Bronchial smooth muscle cell (primary cell): ENCODE measurements at places on chromosomes 3 and 15. TPM values are rescaled to one million over a fixed set of nuclear protein-coding genes. Genes with fewer than 3 reads are reported as not detected.

Gene C3orf85
- total RNA-seq = not detected in 2 replicates

Gene MCF2L2
- 0.09 and 0.32 TPM in 2 replicates for total RNA-seq

Gene ATP13A5
- total RNA-seq = not detected in 2 replicates

Gene SCN10A
- total RNA-seq = not detected in 2 replicates

Gene GHSR
- not detected in 2 replicates for total RNA-seq

Gene SCG5
- total RNA-seq = 12.5 and 24.3 TPM in 2 replicates

Gene CACNA1D
- 0.32 and 0.34 TPM in 2 replicates for total RNA-seq

Gene FILIP1L
- total RNA-seq = 7.6 and 16.2 TPM in 2 replicates

Gene CCR2
- total RNA-seq = not detected in 2 replicates

Gene BCHE
- 0.77 and 10.4 TPM in 2 replicates for total RNA-seq

Gene TLNRD1
- 2.0 and 2.7 TPM in 2 replicates for total RNA-seq

Gene SUSD5
- 3.9 and 5.7 TPM in 2 replicates for total RNA-seq

Gene OXSM
- total RNA-seq = 8.8 and 9.0 TPM in 2 replicates

Gene RBP2
- not detected in 2 replicates for total RNA-seq

Gene RYR3
- total RNA-seq = under 0.01 TPM in 2 replicates

Gene CAND2
- 5.0 and 11.5 TPM in 2 replicates for total RNA-seq

Gene EXD1
- under 0.01 TPM in 1 of 2 replicates, not detected in the other for total RNA-seq

Gene ATP8B4
- 6.9 and 29.4 TPM in 2 replicates for total RNA-seq

Gene KLF15
- total RNA-seq = 0.47 and 0.69 TPM in 2 replicates

Gene C3orf22
- total RNA-seq = not detected in 2 replicates

Gene ARGFX
- total RNA-seq = not detected in 2 replicates

Gene CD47
- 75.8 and 86.5 TPM in 2 replicates for total RNA-seq
